ENCODE measurements at places on chromosomes 2 and 18.

DNA sequence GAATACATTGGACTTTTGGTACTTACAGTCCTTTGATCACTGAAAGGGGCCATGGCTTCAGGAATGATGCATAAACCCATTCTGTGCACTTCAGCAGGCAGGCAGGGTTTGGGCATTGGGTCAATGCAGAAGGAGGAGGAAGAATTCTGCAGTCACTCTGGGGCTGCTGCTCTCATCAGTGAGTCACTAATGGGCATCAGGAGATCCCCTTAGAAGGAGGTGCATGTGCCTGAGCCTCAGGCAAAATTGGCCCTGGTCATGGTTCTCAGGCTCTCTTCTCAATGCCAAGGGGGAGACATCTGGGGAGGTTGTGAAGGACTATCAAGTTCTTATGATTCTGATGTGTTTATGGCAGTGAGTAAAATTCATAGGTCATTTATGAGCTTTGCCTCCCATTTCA lies 52.0 kb upstream of the TNP1 start:
- DNase-seq: no peak

GRCh38 chr18:24488824-24489493 lies 28.5 kb downstream of the HRH4 start:
- DNase-seq: no peak

DNA sequence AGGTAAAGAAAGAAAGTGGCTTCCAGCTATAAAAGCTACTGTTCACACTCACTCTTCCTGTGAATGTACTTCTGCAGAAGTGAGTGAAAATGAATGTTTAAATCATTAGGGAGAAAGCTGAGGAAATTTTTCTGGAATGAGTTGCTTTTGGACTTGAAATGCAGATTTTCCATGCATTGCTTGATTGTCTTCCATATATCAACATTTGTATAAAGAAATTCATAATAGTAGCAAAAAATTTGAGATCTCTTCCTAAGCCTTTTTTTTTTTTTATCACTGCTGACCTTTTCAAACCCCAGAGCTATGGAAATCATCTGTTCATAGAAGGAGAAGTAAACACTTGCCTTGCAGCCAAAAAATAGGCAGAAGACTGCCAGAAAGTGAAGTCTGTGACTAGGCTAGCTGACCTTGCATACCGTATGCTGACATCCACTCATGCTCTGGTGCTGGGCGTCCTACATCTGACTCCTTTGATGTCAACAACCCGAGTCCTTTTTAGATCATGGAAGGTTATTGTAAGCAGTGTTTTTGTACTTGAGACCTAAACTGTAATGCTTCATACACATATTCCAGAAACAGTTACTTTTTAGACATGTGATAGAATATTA lies 154.5 kb upstream of the RASGRP3 start:
- no peak for DNase-seq

DNA sequence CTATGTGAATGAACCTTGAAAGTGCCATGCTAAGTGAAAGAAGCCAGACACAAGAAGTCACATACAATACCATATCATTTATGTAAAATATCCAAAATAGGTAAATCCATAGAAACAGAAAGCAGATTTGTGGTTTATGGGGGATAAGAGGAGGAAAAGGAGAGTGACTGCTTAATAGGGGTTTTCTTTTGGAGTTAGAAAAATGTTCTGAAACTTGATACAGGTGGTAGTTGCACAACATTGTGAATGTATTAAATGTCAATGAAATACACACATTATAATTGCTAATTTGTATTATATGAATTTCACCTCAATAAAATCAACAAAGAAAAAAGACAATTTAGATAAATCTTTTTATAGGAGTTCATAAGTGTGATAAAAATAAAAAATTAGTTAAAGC lies 37.1 kb downstream of the MEMO1 start:
- DNase-seq: no peak

DNA sequence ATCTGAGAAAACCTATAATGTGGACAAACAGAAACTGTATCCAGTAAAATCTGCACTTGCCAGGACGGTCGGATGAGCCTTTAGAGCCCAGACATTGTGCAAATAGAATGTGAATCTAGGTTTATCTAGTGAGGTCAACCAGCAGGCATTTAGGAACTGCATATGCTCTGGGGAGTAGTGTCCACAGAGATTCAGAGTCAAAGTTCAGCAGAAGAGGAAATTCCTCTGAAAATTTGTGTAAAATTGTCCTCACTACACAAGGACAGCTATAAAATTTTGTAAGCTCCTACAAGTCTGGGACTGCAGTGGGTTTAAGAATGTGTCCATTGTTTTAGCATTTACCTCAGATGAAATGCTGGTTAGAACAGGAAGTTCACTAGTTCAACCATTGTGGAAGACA lies 9.8 kb upstream of the NDUFV2 start:
- no peak for DNase-seq

DNA sequence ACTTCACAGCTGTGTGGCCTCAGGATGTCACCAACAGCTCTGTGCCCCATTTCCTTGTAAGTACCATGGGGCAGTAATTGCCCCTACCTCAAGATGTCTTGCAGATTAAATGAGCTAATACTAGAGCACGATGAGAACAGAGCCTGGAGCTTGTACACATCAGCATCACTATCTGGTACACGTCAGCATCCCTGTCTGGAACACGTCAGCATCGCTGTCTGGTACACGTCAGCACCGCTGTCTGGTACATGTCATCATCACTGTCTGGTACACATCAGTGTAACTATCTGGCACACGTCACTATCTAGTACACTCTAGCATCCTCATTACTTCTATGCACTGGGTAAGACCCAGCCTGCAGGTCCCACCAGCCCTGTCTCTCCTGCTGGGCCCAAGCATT lies 37.2 kb downstream of the AQP12A start:
- no peak for DNase-seq

- DNase-seq: no peak
Observed at GRCh38 chr18:61618816-61619215, 274.0 kb downstream of the RNF152 start.

GRCh38 chr2:215966274-215966673 lies 47.1 kb downstream of the MREG start:
- no peak for DNase-seq

DNA sequence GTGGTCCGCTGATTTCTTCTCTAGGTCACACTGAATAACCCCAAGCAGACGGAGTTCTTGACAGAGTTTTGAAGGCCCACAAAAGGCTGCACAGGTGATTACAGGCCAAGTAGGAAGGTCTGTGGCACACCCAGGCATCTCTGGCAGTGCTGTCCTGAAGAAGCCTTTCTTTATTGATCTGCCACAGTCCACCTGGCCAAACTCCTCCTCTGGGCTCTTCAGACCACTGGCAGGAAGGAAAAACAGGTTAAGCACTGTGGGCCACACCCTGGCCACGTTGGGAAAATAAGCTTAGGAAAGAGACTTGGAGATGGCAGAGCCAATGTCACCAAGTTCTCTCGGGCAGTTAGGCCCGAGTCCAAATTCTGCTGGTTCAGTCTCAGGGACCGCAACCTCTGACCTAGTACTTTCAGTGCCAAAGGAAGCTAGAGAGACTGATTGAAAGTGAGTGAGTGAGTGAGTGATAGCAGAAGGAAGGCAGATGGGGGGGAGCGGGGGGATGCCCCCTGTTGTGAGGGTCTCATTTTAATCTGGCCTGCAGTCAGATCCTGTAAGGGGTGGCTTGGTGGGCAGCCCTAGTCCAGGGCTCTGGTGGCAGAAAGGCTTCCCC lies 102.9 kb downstream of the TGFA start:
- DNase-seq: no peak

GRCh38 chr2:40451918-40452605 lies at the start of gene SLC8A1:
Gene SLC8A1, minus strand, starts transcription at chr2:40452090.
- no peak for DNase-seq

- no peak for DNase-seq
Observed at GRCh38 chr2:147937744-147938349, 82.7 kb downstream of the ORC4 start.

DNA sequence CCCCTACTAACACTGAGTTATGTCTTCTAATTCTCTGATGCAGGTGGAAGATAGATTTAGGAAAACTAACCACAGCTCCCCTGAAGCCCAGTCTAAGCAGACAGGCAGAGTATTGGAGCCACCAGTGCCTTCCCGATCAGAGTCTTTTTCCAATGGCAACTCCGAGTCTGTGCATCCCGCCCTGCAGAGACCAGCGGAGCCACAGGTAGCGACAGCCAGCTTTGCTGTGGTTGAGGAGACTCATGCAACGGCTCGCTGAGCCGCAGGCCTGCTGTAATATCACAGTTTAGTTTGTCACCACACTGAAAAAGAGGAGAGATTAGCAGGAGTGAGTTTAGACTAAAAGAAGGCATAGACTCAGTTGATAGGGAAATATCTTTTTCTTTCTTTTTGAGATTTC lies 131.0 kb upstream of the IL1R2 start:
- DNase-seq: no peak

GRCh38 chr2:160889439-160890170 lies 270.6 kb upstream of the TANK start:
- no peak for DNase-seq

DNA sequence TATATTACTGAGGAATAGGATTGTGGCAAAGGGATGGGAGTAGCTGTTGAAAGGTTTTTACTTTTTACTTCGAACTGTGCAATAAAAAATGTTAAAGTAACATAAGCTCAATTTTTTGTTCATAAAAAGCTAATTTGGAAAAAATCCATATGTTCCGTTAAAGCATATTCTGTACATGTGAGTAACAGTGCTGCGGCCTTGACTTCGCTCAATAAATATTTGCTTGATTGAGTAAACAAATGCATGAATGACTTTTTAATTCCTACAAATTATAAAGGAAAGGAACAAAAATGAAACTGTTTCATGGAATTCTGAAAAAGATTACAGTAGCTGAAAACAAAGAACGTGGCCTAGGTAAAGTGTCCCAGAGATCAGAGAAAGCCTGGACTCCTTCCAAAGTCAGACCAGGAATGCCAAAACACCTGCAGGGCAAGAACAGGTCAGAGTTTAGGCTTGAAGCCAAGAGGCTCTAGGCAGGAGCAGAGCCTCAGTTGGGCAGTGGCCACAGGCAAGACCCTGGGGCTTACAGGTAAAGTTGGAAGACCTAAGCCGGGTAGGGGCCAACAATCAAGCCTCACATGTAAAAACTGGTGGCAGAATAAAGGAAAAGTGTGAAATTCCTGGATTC lies 44.3 kb upstream of the FIGN start:
- DNase-seq: no peak

- DNase-seq: no peak
Observed at GRCh38 chr2:49241501-49241900, 87.2 kb upstream of the FSHR start.

Measured in stimulated activated CD8-positive, alpha-beta memory T cell treated with anti-CD3 and anti-CD28 coated beads, Interleukin-12 subunit alpha, Interleukin-12 subunit beta, amount 100 ng/mL, for 4 hours (primary cell).